ENCODE measurements at places on chromosomes 7 and 10.

DNA sequence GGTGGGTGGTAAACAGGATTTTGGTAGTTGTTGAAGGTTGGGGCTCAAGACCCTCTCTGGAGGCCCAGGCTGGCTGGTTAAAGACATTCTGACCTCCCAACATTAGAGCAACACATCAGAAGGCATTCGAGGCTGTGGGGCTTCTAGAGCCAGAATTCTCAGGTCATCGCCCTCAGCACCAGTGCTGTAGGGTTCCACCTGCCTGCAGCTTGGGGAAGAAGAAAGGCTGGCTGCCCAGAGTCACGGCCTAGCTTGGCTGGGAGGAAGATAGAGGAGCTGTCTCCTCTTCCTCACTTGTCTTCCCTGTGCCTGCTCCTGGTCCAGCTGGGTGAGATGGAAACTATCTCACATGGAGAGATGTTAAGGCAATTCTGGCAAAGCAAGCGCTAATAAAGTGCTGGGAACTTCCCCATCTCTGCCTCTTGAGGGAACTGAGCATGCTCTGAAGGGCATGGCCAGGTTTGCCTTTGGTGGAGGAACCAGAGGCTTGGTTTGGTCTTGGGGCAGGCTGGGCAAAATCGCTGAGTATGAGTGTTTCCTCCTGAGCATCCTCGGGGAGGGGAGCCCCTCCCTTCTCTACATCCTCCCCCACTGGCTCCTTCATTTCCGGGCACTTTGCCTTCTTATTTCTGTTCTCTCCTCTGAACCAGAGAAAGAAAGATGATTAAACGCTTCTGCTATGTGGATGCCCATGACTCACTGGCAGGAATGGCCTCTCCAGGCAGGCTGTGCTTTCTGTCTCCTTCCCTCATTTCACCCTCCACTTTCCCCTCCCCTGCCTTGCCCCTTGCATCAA lies 509.0 kb upstream of the PODXL start:
- peak; percentile 92 for DNase-seq

DNA sequence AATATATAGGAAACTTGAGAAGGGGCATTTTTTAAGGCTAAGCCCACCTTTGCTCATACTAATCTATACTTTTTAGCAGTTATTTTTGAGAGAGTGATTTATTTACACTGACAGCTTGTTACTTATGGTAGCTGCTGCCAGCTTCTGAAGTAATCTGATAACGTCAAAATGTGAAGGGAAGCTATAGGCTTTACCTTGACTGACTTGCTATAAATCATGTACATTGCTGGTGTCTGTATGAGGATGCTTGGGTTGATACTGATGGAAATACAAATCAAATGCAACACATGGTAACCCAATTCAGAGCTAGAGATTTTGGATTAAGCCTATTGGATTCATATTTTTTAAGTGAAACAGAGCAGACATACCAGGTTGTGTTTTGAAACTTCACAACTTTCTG lies 299.4 kb downstream of the LRMDA start:
- DNase-seq: no peak

DNA sequence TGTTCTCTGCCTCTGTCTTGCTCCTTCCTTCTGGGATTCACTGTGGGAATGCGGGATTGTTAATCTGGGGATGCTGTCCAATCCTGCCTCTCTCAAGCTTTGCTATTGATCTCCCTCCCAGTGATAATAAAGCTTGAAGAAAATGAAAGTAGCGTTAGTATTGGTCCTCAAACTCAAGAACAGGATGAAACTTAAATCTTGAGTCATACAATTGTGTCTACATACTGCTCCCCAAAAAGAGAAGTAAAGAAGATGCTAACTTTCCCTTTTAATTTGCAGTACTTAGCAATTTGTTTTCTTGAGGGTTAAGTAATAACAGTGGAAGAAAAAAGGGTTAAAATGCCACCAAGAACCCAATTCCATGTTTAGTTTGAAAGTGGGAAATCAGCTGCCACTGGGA lies 13.6 kb downstream of the CFTR start:
- DNase-seq: no peak

- DNase-seq: no peak
These were observed 183.2 kb downstream of the GLI3 start for GRCh38 chr7:42053834-42054233.

DNA sequence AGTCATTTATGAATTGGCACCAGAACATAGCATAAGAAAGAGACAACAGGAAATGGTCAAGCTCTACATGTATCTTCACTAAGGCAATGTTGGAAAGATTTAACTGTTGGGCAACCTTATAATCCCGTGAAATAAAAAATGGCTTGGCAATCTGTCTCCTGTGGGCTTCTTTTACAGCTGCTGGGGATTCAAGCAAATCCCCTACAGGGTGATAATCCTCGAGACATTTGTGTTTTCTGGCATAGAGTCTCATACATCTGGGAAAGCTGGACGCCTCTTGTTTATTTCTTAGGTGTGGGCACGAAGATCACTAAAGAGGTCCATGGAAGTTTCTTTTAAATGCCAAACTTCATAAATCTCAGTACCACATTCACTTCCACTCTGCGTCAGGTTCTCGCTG lies 82.2 kb upstream of the GPR141 start:
- DNase-seq: no peak

DNA sequence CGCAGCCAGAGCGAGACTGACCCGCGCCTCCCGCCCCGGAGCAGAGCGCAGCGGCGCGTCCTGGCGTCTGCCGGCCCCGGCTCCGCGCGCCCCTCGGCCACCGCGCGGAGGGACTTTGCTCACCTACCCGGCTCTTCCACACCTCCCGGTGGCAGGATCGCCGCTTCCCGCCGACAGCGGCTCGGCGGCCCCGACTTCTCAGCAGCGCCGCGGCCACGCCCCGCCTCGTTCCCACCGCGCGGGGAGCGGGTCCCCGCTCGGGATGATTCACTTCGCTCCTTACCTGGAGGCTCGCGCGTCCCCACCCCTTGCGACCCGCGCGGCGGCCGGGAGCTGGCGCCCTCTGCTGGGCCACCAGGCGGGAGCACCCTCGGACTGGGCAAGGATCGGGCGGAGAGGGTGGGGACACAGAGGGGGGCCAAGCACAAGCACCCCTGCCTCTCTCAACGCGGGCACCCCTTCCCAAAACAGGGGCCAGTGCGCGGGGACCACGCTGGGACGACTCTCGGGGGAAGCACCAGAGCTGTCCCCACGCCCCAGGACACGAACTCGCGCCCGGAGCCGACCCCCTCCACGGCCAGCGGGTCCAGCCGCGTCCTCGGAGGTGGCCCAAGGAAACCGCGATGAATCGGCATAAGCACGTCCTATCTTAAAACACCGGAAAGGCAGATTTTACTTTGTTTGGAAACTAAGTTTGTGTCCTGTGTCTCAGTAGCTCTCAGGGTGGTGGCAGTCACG lies 101.0 kb upstream of the SVIL start:
- peak; percentile 91 for DNase-seq

GRCh38 chr10:128286141-128286761 lies 160.0 kb upstream of the MKI67 start:
- no peak for DNase-seq

DNA sequence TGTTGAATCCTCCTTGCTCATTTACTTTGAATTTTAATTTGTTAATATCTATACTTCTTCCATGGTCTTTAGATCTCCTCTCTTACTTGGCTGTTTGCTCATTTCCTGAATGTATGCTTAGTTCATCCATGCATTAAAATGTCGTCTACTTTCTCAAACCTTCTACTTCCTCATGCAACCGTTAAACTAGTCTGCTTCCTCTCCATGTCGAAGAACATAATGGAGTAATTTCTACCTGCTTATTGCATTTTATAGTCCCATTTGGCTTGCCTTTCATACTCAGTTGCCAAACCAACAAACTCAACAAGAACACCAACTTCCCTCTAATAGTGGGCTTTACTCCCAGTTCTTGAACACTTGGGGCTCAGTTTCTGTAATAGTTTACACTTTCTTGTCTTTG lies 43.8 kb upstream of the SEMA3D start:
- no peak for DNase-seq

GRCh38 chr10:123990889-123991288 lies 99.3 kb upstream of the CPXM2 start:
- no peak for DNase-seq

DNA sequence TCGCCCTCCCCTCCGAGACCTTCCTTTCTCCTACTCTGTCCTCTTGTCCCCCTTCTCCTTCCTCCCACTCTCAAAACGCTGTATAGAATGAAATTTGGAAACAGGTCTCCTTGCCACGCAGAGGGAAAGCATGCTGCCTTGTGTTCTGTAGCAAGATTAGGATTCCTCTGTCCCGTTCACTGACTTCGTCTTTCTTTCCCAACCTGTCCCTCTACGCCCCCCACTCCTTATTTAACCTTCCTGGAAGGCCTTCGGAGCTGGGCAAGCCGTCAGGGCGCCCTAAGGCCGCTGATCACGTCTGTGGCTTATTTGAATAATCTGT lies 1.3 kb downstream of the HOXA9 start:
- DNase-seq: no peak

DNA sequence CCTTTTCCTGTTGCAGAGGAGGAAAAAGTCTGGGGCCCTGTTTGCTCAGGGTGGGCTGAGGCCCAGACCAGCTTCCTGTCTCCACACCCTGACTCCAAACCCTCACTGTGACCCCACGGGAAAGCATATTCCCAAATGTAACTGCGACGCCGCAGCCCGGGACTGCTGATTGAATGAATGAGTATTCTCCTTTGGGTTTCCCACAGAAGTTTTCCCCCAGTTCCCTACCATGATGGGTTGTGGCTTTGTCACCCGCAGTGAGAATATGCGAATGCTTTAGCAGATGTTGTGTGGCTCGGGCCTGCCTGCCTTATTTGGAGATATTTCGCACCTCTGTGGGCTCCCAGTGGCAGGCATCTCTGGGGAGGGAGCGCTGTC lies 50.6 kb downstream of the MGMT start:
- DNase-seq: no peak

GRCh38 chr7:142568435-142569097 lies 180.7 kb upstream of the PRSS1 start:
- peak; percentile 81 for DNase-seq

DNA sequence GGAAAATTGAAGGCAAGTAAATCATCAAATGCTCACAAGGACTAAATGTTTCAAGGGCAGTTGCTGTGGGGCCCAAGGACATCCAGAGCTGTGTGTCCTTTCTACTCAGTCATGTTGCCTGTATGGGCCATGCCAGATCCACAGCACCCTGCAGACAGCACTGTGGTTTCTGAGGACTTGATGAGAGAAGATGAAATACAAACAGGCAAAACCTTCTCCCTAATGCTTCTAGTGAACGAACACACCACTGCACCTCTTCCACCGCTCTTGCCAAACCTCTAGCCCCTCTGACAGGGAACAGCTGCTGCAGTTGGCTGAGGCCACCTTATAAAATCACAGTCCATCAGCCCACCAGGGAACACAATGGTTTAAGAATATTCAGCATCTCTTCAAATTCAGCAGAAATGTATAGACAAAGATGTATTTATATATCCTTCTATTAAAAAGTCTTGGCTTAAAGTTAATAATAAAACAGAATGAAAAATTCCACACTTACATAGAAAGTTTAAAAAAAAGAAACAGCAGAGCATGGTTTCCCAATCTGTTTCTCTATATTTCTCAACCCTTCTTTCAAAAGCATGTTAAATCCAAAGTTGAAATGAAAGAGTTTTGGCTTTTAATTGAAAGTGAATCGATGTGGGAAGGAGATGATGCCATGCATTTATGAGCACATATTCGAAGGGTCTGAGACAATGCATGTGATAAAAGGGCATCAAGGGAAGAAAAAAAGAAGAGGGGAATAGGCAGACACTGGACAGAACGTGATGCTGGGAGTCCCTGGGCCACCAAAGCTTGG lies 14.0 kb downstream of the CYP3A7 start:
- no peak for DNase-seq

GRCh38 chr10:112330162-112330561 lies 43.8 kb upstream of the ACSL5 start:
- no peak for DNase-seq

DNA sequence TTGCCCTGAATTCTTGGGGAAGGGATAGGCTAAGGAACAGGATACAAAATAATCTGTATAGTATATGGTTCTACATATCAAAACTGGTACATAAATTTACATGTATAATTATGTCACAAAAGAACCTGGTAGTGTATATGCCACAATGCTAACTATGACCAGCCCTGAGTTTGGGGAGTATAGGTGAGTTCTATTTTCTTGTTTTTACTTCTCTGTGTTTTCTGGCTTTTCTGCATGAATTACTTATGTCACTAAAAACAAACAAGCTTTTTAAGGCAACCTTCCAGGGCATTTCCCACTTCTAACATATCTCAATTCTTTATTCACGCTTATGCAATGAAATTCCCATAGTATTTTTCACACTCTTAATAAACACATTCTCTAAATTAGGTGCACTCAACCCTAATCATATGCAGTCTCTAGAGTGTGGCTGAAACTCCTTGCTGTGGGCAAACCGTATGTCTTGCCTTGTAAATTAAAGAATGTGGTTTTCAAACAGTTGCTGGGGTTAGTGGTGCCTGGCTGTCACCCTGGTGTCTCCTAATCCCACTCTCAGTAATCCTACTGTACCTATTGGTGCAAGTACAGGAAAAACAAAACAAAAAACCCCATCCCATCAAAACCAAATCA lies 14.0 kb upstream of the INSIG1 start:
- DNase-seq: no peak

DNA sequence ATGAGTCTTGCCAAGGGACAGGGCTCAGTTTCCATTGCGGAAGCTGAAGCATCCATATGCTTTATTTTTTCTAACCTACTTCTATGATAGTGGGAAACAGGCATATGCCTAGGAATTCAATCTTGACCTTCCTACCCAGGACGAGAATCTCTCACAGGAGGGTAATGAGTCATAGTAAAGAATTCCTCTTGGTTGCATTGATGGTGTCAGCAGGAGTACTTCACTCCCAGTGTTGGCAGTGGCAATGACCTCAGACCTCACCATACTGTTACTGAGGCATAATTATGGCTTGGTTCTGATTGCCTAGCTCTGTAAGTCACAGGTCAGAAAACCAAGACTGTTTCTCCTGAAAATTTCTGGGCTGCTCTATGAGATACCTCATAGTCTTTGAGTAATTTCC lies 552.9 kb downstream of the ARL4A start:
- DNase-seq: peak; percentile 9

DNA sequence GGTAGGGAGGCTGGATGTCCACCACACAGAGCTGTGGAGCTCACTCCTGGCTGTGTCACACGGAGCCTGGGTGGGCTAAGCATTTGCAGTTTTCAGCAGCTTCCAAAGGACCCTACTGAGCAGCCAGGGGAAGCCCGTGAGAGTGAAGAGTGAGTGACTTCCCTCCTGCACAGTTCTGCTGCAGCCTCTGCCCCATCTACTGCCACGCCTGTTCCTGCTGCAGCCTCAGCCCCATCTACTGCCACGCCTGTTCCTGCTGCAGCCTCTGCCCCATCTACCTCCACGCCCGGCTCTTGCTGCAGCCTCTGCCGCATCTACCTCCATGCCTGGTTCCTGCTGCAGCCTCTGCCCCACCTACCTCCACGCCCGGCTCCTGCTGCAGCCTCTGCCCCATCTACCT lies 12.2 kb downstream of the ADAM8 start:
- DNase-seq: no peak

DNA sequence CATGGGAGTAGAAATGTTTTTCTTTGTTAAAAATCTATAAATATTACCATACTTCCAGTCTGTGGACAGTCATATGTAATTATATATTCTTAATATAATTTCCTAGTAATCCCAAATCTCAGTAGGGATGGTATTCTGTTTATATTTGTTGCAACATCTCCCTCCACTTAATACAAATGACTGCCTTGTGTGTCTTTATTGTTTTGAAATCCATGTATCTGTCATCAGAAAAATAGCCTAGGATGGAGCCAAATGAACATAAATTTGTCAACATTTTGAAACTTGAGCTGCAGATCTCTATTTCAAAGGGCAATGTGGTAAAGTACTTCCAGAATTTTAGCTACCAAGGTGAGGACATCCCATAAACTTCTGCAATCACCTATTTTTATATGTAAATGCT lies 290.7 kb downstream of the TSPAN12 start:
- no peak for DNase-seq

GRCh38 chr7:155383756-155384491 lies 74.0 kb upstream of the EN2 start:
- DNase-seq: no peak
